ENCODE measurements at places on chromosomes 13 and 19.

DNA sequence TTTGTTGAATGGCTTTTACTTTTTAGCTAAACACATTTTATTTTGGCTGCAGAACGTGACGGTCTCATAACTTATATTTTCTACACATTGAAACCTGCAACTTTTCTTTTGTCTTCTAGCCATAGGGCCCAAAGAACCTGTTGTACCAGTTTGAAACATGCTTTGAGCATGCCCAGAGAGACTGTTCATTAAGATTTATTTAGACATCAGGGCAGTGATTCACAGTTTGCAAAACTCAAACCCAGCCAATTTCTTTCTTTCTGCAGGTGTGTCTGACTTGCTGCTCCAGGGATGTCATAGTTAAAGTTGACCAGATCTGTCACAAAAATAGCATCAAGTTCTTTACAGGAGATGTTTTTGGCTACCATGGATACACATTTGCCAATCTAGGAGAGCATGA, 22.0 kb downstream of the SAE1 start:
- DNase-seq, result peak; percentile 29

- peak; percentile 26 for DNase-seq
Measured at GRCh38 chr19:23203841-23204344, 46.3 kb downstream of the ZNF724 start.

DNA sequence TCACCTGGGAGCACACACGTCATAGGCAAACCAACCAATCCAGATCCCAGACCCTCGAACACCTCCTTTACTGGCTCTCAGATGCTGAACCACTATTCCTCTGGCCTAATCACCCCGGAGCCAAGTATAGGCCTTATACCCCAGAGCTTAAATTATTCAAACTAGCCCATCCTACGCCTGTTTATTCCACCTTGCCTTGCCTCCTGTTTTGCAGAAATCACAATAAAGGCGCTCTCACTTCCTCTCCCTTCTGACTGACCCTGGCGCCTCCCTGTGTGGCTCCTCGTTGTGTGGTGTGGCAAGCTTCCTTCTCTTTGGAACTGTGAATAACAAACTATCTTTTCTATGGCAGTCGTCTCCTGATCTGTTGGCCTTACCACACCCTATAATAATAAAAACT, 354.9 kb downstream of the ENOX1 start:
- DNase-seq, result no peak

DNA sequence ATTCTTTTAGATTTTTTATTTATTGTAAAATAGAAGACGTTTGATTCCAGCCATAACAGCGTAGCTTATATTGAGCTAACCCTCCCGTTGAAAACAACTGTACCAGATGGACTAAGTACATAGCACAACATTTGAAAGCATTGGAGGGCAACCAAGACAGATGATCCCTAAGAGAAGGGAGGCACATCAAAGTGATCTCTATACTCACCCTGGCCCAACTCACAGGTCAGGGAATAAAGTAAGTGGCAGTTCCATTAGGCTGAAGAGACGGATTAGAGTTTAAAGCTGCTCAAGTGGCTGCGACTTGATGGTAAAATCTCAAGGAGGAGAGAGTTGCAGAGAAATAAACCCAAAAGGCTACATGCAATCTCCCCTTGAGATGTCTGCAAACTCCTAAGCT, 65.1 kb upstream of the ITM2B start:
- DNase-seq, result no peak

DNA sequence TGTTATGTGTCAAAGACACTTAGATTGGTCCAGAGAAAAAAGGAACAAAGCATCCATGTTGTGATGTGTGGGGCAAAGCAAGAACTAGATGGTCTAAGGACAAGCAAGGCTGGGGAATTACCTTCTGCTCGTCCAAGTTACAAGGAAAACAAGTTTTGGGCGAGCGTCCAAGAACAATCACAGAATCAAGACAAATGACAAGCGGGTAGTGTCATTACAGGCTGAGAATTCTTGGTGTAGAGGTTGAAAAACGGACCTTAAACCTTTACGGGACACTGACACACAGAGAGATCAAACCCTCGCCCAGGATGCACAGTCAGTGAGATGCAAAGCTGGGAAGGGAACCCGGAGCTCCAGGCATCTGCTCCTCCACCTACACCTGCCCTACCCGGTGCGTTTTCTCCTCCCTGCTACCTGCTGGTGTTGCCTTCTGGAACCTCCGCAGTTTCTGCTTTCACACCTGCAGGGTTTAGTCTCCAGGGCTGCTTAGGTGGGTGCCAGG, 515 bp upstream of the ZNF324B start:
- no peak for DNase-seq

- no peak for DNase-seq
Measured at GRCh38 chr19:38908911-38909310, 3.1 kb downstream of the CCER2 start.
